ENCODE measurements at places on chromosomes 11 and 22.

DNA sequence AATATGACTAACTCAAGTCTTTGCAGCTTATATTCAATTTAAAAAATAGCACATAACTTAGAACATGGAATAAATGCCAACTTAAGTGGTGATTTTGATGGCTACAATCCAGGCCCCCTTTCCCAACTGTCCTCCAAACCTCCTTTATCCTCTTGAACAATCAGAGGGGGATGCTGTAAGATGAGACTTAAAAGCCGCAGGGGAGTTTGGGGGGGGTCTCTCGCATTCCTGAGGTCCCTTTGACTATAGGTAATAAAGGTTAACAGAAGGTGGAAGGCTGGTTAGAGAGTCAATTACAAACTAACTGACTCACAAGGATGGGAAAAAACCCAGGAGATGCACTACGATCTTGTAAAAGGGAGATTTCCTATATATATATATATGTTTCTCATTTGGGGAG is 101.8 kb downstream of the KIRREL3 start:
- DNase-seq: no peak

DNA sequence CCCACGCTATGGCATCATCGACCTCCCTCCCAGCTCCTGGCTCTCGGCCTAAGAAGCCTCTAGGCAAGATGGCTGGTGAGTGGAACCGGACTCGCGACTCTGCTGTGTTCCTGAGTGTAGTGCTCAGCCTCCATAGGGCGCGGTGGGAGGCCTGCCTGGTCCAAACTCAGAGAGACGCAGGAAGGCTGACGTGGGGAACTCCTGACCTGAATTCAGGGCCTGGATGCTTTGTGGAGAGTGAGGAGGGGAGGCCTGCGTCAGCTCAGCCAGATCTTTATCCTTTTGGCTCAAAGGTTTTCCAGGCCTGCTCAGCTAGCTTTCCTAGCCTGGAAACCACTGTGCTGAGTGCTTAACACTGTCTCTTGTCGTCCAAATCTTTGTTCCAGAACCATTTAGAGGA is 8.0 kb downstream of the TIRAP start:
- no peak for DNase-seq

DNA sequence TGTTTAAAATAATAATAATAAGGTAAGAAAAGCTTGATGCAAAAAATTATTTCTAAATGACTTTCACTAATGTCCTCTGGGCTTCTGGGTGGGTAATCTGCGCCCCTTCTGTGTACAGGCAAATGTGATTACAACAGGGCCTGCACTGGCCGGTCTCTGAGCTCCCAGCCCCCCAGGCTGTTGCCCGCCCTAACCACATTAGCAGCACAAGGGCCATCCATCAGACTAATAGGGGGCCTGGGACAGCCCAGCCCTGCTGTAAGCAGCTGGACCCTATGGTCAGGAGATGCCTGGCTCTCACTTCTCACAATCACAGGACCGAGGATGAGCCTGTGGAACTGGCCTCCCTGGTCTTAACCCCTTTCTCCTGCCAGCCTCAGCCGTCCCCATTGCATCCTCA is 388.4 kb downstream of the BUD13 start:
- no peak for DNase-seq

DNA sequence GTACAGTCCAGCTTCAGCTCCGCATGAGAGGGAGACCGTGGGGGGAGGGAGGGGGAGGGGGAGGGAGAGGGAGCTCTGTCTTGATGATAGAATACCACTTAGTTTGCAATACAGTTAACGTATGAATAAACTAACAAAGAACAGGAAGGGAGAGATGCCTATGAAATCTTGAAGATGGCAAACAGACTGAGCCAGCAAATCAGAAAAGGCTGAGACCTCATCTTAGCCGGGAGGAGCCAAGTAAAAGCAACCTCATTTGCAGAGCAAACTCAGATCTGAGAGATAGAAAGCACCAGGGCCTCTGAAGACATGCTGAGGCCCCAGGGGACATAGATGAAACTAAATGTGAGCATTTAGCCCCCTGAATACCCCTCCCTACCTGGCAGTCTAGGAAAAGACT is 23.0 kb downstream of the APLP2 start:
- DNase-seq: no peak

DNA sequence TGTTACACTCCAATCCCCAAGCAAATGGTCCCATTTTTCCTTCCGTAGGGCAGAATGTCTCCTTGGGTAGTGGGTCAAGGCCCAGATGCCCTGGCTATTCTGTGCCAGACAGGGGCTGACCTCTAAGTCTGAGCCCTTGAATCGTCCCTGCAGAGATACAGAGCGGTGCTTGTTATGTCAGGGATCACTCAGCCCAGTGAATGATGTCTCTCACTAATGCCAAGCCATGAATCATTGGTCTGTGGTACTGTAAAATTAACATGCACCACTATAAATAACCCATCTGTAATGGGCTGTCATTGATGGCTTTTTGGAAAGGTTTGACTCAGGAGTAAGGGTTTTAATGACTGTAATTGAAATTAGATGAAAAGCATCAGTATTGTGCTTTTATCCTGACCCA is 35.3 kb upstream of the KIRREL3 start:
- DNase-seq: no peak
